ENCODE measurements at places on chromosomes 1 and 21.

- ATAC-seq, result no peak
Measured at GRCh38 chr1:94079080-94079940, 41.6 kb downstream of the ABCA4 start.

- no peak for ATAC-seq
Measured at GRCh38 chr1:169550294-169550693, 36.0 kb downstream of the F5 start.

GRCh38 chr1:43509007-43509739 is 21.5 kb upstream of the PTPRF start:
- ATAC-seq, result no peak

DNA sequence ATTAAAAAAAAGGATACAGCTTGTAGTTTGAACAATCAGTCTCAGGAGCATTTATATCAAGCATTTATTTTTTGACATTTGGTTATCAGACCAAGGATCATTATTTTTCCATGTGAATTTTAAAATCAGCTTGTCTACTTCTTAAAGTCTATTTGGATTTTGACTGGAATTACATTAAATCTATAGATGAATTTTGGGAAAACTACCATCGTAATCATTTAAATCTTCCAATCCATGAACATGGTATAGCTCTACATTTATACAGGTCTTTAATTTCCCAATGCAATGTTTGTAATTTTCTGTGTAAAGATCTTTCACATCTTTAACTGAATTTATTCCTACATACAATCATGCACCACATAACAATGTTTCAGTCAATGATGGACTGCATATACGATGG is 203.2 kb downstream of the AKT3 start:
- no peak for ATAC-seq

- peak; percentile 68 for ATAC-seq
Measured at GRCh38 chr21:33948096-33948950, 32.7 kb upstream of the ATP5PO start.

- ATAC-seq, result no peak
Measured at GRCh38 chr1:182338806-182339370, 52.7 kb downstream of the GLUL start.

- no peak for ATAC-seq
Measured at GRCh38 chr1:216651826-216652418, 71.3 kb downstream of the ESRRG start.

All from activated CD4-positive, CD25-positive, alpha-beta regulatory T cell treated with anti-CD3 and anti-CD28 coated beads, Interleukin-2, amount 50 U/mL, for 24 hours (primary cell).